ENCODE measurements at places on chromosomes 11 and 22.
A peak's percentile ranks its signal among the peaks of the same experiment; 100 is the strongest.

DNA sequence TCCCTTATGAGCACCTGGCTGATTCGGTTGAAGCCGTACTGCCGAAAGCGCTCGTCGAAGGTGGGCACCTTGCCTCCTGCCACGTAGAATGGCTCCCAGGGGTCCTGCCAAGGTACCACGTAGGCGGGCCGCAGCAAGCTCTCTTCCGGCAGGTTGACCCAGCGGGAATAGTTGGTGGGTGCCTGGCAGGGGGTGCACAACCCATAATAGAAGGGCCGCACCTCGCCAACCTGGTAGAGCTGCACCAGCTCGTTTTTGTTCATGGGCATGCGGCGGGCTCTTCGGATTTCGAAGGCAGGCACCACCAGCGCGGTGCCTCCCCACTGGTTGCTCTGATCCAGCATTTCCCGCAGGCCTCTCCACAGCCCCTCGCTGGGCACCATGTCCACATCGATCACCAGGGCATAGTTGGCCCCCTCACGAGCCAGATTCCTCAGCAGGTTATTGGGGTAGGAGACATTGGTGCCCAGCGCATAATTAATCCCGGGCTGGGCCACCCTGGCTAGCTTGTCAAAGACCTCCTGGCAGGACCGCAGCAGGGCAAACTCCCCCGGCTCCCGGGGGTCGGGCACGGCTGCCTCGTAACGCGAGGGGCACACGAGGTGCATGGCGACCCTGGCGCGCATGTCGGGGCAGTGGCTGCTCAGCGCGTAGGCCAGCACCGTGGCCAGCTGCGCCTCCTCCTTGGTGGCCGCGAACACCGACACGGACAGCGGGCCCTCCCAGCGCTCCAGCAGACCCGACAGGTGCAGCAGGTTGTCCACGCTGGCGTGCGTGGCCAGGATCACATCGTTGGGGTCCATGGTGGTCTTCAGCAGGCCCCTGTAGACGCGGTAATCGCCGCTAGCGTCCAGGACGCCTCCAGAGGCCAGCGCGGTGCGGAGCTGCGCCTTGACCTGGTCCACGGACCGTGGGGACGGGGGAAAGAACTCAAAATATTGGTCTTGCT, 679 bp downstream of the B4GAT1 start:
- no peak for DNase-seq

GRCh38 chr11:116312570-116313391, 460.0 kb downstream of the BUD13 start:
- peak; percentile 58 for DNase-seq

GRCh38 chr22:40157330-40157945, 20.3 kb upstream of the TNRC6B start:
- DNase-seq = no peak

GRCh38 chr11:96778272-96778671, 388.5 kb downstream of the JRKL start:
- DNase-seq = no peak

DNA sequence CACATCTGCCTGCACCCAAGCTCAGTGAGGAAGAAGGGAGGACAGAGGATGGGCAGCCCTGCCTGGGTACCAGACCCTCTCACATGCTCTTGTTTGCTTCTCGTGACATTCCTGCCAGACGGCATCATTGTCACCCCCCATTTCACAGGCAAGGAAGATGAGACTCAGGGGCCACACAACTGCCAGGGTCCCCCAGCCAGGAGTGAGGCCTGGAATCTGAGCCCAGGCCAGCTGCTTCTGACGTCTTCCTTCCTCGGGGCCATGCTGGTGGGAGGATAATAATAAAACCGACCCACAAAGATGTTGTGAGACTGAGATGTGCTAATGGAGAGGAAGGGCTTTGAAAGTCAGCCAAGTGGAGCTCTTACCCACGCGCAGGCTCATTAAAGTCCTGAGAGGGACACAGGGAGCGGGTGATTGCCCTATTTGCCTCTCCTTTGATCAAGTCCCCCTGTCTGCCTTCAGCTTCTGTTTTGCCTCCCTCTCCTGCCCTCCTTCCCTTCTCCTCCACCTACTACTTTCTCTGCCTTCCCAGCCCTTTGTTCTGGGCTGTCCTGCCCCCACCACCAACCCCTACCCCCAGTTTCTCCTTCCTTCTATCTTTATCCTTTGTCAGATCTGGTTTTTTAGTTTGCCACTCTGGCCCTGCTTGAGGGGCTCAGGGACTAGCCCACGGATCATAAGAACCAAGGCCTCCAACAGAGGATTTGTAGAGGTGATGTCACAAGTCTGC, 62.7 kb downstream of the MCM5 start:
- DNase-seq = no peak

GRCh38 chr11:6260207-6260726, 629 bp downstream of the CCKBR start:
- DNase-seq = no peak

DNA sequence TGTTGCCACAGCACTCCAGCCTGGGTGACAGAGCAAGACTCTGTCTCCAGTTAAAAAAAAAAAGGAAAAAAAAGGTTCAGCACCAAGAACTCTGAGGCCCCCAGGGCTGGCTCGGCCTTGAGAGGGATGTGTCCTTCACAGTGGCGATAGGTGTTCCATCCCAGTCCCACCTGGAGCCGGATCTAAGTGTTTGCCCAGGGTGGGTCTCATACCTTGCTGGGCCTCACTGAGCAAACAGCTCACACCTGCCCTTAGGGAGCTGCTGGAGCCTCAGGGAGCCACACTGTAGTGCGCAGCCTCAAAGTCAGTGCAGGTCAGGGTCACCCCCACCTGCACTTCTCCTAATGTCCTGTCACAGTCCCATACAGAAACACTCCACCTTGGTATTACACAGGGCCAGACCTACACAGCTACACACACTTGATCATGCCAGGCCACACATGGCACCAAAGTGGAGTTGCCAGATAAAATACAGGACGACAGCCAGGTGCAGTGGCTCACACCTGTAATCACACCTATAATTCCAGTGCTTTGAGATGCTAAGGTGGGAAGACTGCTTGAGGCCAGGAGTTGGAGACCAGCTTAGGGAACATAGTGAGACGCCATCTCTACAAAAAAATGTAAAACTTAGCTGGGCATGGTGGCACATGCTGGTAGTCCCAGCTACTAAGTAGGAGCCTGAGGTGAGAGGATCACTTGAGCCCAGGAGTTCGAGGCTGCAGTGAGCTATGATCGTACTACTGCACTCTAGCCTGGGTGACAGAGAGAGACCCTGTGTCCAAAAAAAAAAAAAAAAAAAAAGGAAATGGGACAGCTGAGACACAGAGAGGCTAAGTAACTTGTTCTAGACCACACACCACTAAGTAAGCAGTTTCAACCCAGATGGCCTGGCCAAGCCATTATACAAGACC, 7.3 kb downstream of the STARD10 start:
- no peak for DNase-seq

GRCh38 chr11:29009426-29009825, 901.2 kb downstream of the METTL15 start:
- no peak for DNase-seq

DNA sequence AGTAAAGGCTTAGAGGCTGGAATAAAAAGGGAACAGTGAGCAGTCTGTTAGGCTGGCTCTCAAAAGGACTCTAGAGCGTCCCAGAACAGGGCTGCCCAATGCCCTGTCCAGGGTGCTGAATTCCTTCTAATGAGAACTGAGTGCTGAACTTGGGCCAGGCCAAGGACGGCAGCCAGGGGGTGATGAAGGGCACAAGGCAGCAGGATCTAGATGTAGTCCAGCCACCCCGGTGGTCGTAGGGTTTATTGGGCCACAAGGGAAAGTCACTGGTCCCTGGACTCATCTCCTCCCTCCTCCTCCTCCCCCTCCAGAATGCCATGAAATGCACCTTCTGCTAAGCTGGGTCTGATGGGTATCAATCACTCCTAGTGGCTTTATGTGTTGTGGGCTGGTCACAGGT, 19.2 kb downstream of the NPTXR start:
- DNase-seq = no peak

DNA sequence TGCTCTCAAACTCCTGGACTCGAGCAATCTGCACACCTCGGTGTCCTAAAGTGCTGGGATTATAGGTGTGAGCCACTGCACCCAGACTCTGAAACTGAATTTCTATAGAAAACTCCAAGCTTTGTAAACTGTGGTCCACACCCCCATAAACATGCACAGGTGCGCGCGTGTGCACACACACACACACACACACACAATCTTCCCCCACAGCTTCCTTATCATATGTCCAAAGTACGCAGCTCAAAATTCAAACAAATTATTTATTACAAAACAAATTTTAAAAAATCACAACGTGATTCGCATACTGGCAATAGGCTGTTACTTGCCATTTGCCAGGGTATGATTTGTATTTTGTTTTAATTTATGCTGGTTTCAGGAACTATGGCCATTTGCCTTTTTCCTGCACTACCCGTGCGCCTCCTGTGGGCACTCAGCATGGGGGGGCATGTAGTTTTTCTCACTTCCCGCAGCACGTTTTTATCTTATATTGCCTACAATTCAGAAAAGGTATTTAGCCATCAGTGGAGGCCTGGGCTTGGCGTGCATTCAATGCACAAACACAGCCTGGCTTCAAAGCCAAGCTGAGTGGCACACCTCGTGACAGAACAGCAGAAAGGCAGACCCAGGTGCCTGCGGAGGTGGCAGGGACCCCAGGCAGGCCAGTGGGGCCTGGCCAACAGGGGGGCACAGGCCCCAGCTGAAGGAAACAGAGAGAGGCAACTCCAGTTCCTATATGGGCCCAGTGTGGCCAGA, 10.8 kb upstream of the SNX32 start:
- no peak for DNase-seq

GRCh38 chr11:100761841-100762240, 74.8 kb downstream of the ARHGAP42 start:
- DNase-seq = peak; percentile 44

- peak; percentile 3 for DNase-seq
Observed at GRCh38 chr11:1830004-1830321, 4.8 kb upstream of the SYT8 start.

- no peak for DNase-seq
Observed at GRCh38 chr11:92841719-92842118, 127.7 kb upstream of the MTNR1B start.

DNA sequence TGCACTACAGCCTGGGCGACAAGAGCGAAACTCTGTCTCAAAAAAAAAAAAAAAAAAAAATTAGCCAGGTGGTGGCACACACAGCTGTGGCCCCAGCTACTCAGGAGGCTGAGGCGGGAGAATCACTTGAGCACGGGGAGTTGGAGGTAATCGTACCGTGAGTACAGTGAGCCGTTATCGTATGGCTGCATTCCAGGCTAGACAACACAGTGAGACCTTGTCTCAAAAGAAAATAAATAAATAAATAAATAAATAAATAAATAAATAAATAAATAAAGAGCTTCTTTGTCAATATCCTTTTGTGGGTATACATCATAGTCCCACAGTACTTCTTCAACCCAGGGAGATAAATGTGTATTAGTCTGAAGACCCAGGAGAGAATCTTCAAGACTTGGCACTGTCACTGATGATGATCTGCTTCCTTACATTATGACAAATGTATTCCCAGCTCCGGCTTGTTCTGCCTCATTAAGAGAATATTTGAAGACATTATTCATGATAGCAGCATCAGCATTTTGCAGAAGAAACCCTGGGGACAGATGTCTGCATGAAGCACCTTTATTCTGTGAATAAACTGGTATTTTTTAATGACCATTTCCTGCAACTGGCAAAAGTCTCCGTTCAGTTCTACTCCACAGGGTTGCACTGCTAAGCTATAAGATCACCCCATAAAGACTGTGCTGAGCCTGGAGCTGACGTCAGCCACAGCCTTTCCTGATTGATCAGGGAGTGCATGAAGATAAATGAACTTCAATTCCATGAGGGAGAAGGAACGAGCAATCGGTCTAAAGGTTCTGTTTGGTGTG, 1.6 kb upstream of the ACY3 start:
- DNase-seq = no peak

GRCh38 chr11:74506823-74507222, 13.3 kb upstream of the LIPT2 start:
- DNase-seq = no peak

- no peak for DNase-seq
Observed at GRCh38 chr22:39318507-39319283, 728 bp downstream of the RPL3 start.

GRCh38 chr11:45725121-45725520, 59.7 kb upstream of the CHST1 start:
- DNase-seq = peak; percentile 52

DNA sequence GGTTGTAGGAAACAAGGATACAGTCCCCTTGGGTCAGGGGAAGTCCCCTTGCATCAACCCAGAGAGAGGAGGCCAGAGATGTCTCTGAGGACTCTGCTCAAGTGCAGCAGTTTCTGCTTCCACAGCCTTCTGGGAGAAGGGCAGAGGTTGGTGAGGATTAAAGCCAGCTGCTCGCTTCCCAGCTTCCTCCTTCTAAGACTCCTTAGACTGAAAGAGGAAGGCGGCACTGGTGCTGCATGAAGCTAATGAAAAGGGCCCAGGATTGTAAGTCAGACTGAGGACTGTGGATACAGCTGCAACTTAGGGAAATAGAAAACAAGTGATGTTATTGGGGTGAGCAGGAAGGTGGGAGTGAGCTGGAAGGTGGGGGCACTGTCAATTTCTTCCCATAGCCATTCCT, at the start of gene OR52K1:
Gene OR52K1, plus strand, starts transcription at position 202 of the 400 bp plus-strand sequence. CDS start 6,255 bp downstream, outside the sequence.
- DNase-seq = no peak

GRCh38 chr11:104764710-104765045, 133.6 kb downstream of the CASP12 start:
- DNase-seq = no peak

DNA sequence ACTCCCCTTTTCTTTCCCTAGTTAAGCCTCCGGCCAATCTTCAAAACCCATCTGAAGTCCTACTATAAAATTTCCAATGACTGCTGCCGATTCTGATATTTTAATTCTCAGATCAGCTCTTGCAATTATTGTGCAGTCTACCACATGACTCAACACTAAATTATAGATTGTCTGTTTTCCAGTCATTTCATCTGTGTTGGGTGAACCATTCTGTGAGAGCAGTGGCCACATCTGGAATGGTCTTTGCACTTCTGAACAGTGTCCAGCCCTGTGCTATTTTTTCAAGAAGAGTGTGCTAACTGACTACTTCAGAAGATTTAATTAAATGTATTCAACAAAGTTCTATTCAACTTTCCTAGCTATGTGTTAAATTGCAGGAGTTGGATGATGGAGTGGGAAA, 47.2 kb upstream of the MMP7 start:
- DNase-seq = no peak

- DNase-seq = no peak
Observed at GRCh38 chr22:28106617-28107016, 187.6 kb upstream of the PITPNB start.

- no peak for DNase-seq
Observed at GRCh38 chr22:30902496-30903357, 65.8 kb downstream of the MORC2 start.

DNA sequence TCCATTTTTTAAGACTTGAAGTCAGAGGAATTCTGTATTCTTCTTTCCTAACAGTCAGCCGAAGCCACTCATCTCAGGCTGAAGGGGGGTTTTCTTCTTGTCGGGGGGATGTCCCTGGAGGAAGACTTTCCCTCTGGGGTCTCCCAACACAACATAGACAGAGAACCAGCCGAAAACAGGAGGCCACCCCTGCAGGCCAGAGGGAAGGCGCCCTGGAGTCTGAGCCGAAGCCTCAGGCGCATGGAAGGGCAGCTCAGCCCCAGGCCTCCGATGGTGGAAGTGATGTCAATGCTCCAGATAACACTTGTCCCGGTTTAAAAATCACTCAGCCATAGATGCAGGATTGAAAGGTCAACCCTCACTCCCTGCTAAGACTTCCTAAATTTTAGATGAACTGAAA, 1393.0 kb downstream of the TBC1D22A start:
- no peak for DNase-seq

Measured in WERI-Rb-1 (cell line).